ENCODE measurements at places on chromosomes 13 and 19.
A peak's percentile ranks its signal among the peaks of the same experiment; 100 is the strongest.

GRCh38 chr13:62702502-62702901 is 1286.9 kb upstream of the PCDH20 start:
- no peak for DNase-seq

DNA sequence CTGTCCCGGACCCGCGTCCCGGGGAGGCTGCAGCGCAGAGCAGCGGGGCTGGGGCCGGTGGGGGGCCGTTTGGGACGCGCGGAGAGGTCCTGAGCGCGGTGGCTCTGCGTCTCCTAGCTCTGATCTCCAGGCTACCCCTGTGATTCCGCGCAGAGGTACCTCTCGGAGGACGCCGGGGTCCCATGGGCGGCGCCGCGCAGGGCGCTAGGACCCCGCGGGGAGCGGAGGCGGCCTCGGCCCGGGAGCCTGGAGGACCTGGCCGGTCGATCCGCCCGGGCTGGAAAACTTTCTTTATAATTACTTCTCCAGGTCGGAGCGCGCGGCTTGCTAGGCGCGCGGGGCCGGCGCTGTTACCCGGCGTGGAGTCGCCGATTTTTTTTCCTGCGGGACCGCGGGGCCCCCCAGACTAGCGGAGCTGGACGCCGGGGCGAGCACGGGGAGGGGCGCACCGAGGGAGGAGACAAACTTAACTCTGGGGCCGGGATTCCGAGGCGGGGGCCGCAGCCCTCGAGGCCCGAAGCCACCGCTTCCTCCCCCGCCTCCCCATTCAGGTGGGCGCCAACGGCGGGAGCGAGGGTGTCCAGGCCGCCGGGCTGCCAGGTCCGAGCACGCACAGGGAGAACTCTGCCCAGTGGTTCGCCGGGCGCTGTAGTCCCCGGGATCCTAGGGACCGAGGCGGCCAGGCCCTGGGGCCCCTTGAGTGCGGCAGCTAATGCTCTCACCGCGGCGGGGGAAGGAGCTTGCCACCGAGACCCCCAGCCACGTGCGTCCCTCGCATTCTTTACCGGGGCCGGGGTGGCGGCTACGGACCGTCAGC is 848 bp upstream of the CEBPA start:
- DNase-seq, result peak; percentile 59

DNA sequence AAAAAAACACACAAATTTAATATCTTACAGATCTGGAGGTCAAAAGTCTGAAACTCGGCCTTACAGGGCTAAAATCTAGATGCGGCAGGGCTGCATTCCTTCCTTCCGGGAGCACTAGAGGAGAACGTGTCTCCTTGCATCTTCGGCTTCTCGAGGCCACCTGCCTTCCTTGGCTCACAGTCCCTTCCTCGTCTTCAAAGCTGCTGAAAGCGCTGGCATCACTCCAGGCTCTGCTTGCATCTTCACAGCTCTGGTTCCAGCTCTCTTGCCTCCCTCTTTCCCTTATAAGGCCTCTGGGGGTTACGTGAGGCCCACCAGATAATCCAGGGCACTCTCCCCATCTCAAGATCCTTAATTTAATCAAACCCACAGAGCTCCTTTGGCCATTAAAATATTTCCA is 10.5 kb downstream of the XRCC1 start:
- no peak for DNase-seq

DNA sequence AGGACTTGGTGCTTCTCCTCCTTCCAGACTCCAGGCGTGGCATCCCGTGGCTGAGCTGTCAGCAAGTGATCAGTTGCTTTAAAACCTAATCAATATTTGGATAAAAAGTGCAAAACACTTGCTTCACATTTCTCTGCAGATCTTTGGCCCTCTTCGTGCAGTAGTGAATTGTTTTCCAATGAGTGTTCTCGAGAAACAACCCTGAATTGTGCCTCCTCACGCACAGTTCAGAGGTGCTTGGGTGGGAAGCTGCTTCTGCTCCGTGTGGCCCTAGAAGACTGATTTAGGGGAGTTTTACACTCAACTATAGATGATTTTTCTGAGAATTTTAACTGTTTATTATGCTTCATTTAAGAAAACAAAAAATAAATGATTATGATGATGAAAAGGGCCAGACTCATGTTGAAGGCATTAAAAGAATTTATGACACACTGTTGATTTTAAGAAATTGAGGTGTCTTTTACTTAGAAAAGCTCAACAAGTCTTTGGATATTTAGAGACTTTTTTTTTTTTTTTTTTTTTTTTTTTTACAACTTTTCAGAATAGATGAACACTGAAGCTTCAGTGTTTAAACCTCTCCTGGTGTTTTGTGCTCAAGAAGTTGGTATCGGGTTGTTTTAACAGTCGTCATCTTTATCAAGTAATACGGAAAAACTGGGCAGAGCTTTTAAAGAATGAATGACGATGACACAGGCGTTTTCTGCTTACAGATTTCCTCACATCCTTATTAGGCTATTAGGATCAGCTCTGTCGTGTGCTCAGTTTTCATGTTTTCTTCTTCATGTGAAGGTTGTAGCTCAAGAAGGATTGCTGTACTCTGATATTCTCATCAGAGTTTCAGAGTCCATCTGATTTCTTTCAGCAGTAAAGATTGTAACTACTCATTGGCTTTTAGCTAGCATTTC is 39.5 kb upstream of the TEX29 start:
- DNase-seq, result peak; percentile 42

DNA sequence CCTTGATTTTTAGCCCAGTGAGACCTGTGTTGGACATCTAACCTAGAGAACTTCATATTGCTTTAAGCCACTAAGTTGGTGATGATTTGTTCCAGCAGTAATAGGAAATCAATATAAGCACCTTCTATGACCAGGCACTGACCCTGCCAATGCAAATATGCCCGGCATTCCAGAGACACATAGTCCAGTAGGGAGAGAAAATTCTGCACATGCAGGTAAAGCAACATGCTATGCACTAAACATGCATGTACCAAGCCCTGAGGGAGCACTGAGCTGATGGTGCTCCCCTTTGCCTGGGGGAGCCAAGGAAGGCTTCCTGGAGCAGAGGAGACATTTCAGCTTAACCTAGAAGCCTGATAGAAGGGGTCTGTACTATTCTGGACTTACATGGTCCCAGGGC is 40.4 kb upstream of the C13orf42 start:
- no peak for DNase-seq

GRCh38 chr19:2359992-2360685 is at the start of gene TMPRSS9:
TMPRSS9 (plus strand) TSS chr19:2360265; CDS start chr19:2389786, 29,521 bp downstream.
- no peak for DNase-seq
